ENCODE measurements at places on chromosomes 12 and 14. TPM values are rescaled to one million over a fixed set of nuclear protein-coding genes. Genes with fewer than 3 reads are reported as not detected.

The PGF gene
- total RNA-seq, result 14.8 TPM

The ERBB3 gene
- total RNA-seq, result 0.33 TPM

The HSPB8 gene
- total RNA-seq, result 26.8 TPM

The CLEC7A gene
- total RNA-seq, result not detected

The KLRK1 gene
- total RNA-seq, result 0.29 TPM

The LTBR gene
- 59.1 TPM for total RNA-seq

The C2CD5 gene
- 34.3 TPM for total RNA-seq

The KCNC2 gene
- total RNA-seq, result not detected

The AICDA gene
- not detected for total RNA-seq

The PTPN6 gene
- total RNA-seq, result under 0.01 TPM

The SYT1 gene
- 1.3 TPM for total RNA-seq

The NANOG gene
- total RNA-seq, result under 0.01 TPM

The PTGER2 gene
- 34.5 TPM for total RNA-seq

The SLC17A8 gene
- total RNA-seq, result not detected
